ENCODE measurements at places on chromosomes 11 and 22.

DNA sequence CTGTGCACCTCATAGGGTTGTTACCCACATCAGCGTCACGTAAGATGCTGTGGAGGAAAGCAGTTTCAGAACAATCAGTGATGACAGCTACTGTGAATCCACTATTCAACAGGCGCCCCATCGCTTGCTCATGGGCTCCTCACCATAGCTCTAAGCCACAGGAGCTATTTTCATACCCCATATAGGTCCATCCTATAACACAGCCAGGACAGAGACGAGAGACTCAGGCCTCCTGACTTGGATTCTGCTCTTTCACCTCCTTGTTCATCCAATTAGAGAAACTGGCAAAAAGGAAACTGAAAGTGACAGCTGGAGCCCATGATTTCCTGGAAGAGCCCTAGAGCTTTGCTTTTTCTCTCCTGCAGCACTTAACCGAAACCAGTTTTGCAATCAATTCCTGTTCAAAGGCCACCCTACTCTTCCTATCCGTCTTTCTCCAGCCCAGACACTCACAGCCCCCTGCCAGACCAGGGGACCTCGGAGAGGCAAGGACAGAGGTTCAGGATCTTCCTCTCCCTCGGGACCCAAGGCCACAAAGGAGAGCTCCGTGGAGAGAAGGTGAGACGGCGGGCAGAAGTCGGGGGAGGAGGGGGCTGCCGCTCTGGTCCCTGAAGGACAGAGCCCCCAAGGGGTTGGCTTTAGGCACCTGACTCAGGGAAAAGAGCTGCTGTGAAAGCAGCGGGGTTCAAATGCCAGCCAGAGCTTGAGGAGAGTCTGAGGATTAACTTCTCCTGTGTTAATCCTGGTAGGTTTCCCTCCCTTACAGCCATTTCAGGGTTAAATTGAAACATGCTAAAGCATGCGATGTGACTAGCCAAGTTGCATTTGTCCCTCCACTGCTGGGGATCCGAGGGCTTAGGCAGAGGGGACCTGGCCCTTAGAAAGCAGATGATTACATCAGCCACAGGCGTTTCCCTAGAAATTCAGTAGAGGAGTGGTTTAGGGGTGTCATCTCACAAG, at the start of gene APOL6:
TSS of gene APOL6 (plus strand) at position 381 of the 960 bp plus-strand sequence. CDS start 7,980 bp downstream, outside the sequence.
- DNase-seq = peak; percentile 72

GRCh38 chr11:114618139-114618538, 22.6 kb upstream of the NXPE4 start:
- no peak for DNase-seq

GRCh38 chr11:67345920-67346819, 7.2 kb downstream of the POLD4 start:
- DNase-seq = peak; percentile 48

DNA sequence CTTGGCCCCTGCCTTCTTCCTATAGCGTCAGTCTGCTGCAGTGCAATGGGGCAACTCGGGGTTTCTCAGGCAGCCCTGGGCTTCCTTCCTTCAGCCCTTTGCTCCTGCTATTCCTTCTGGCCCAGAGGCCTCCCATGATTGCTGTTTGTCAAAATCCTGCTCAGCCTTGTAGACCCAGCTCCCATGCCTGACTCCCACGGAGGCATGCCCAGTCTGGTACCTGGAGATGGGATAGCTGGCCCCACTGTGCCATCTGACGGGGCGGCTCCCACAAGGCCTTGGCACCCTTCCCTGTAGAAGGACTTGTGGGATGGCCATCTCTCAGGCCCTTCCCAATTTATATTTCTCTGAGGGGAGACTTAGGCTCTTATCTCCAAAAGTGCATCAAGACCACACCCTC, 590 bp upstream of the CD6 start:
- no peak for DNase-seq

All from fibroblast of skin of back (primary cell).